ENCODE measurements at places on chromosomes 3 and 15.

DNA sequence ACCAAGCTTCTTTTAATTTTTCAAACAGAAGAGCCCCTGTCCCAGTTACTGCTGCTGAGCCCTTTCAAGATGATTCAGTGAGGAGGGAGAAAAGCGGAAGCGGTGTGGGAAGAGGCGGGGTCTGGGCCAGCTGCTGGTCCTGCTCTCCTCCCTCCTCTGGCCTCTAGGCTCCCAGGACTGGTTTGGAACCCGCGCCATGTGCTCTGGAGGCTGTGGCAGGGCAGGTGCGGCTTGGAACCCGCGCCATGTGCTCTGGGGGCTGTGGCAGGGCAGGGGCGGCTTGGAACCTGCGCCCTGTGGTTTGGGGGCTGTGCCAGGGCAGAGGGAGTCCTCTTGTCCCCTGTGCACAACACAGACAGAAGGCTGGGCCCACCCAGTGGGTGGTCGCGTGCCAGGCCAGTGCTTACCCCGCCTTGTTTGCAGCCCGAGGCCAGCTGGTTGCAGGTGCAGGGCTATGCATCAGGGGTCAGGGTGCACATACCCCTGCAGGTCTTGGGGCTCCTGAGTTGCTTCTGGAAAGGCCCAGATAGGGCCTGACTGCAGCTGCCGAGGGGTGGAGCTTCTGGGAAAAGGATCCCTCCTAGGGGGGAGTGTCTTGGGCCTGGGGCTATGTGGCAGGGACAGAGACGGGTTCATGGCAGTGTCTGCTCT, 12.2 kb downstream of the ALG1L2 start:
- no peak for DNase-seq

DNA sequence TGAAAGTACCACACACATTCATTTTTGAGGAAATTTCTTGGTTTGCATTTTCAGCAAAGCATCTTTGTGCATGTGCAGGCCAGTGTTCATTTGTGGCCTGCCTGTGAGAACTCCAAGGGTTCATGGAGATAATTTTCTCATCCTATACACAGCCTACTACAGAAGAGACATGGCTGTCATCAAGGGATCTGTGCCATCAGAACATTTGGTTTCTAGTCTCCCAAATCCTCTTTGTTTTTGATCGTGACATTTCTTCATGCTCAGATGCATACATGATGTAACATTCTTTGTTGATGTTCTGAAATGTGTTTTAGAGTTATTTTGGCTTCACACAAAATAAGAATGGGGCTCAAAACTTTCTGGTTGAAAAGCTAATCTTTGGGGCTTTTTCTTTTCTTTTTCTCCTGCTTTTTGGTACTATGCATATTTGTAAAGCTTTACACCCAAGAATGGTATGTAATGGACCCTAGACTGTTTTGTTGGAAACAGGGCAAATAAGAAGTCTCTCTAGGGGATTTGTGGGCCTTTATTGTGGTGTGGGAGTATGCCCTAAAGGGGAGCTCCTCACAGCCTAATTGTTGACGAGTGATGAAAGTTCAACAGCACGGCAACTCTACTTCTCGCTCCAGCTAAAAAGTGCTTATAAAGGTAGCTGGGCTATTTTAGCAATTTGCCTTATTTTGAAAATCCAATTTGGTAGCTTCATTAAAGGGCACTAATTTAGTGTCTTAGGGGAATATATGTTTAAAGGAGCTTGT, 3.2 kb upstream of the ARPP21 start:
- DNase-seq: no peak

- no peak for DNase-seq
These were observed 1.6 kb upstream of the NTRK3 start for GRCh38 chr15:88258093-88258641.

- no peak for DNase-seq
These were observed 1.4 kb downstream of the FURIN start for GRCh38 chr15:90869601-90870353.

DNA sequence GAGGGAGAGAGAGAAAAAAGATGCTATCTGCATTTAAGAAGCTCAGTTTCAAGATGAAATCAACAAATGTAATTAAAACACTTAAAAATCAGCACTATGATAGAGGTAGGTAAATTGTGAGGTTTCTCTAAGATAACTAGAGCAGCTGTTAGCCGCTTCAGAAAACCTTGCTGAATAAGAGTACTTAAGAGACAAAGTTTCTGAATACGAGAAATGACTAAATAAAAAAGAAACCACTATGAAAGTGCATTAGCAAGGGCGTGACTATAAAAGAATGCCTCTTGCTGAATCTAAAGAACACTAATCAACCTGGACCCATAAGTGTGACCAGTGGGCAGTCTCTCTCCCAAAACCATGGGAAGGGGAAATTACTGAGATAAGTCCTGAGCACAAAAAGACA, 41.8 kb downstream of the IQCB1 start:
- DNase-seq: no peak

- DNase-seq: no peak
These were observed 24.4 kb upstream of the SLC24A5 start for GRCh38 chr15:48096355-48096786.

DNA sequence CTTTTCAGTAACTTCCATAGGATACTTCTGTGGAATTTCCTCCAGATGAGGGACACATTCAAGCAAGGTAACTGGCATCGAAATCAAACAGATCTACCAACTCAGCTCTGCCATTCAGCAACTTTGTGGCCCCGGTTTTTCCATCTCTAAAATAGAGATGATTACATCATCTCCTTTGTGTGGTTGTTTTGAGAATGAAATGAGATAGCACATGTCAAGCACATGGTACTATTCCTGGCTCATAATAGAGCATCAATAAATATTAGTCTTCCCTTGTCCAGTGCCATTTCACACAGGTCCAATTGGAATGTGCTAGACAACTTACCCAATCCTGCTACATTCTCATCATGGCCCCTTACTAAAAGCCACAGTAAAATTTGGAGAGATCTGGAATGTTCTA, 24.2 kb upstream of the TM4SF4 start:
- no peak for DNase-seq

DNA sequence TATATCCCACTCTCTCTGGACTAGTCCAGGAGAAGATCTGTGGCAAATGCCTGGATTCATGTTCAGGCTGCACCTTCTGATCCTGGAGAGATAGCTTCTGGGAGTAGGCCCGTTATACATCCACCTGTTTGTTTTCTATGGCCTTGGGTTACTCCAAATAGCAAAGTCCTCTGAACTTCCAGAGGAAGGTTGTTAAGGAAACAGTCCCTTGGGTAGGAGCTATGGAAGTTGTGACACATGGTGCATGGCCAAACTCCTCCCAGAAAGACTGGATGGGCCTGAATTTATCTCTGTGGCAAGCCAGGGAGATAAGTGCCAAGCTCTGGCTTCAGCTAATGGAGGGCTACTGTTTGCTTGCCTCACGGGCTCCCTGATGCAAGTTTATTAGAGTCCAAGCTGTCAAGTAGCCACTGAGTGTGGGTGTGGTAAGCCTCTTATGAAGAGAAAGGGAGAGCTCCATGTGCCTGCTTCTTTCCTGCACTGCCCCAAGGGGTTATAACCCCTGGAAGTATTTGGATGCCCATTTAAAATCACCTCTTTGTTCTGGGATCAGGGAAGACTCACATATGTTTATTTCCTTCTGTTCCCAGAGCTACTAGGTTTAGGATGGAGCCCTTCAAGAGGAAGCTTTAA, 328.7 kb upstream of the ATP11B start:
- DNase-seq: no peak

DNA sequence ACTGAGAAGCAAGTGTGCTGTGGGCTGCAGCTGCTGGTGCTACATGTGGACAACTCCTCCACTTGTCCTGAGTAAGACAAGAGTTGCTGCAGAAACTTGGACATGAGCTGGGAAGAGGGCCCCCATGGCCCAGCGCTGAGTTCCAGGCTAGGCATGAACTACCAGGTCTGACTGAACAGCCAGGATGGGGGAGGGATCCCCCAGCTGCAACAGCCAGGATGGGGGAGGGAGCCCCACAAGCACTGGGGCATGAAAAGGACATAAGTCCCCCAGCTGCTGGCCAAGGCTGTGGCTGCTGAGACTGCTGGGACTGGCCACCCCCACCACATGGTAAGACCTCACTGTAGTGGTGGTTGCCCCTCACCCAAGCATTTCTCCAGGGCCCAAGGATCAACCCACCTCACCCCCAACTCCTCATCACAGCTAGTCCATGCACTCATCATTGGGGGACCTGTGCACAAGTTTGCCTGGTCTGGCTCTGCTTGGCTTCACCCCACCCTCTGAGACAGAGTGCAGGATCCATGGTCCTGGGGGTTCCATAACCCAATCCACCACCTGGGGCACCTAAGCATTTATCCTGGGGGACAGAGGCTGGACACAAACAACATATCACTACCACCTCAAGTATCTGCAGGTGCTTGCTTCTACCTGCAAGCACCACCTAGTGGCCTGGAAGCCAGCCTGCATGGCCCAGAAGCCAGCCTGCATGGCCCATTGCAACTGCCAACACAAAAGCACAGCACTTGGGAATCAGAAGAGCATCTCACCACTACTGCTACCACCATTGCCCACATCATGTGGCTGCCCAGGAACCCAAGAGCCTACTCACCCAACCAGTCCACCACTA, 84.5 kb upstream of the STT3B start:
- no peak for DNase-seq

DNA sequence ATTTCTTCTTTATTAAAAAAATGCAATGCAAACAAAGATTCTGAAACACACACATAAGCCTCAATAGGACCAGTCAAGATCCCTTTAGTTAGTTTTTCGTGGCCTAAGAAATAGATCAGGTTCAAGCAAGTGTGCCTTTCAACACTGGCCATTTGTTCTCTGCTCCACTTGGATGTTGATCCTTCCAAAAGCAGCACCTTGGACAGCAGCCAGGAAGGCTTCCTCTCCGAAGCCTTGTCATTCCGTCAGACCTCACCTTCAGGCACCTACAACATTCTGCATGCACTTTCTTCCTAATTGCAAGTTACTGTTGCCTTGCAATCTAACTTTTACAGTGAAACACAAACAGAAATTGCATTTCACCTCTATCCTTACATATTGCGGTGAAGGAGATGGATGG, 155.9 kb upstream of the FEZF2 start:
- no peak for DNase-seq

- DNase-seq: no peak
These were observed 4.7 kb upstream of the BNC1 start for GRCh38 chr15:83289160-83289559.

DNA sequence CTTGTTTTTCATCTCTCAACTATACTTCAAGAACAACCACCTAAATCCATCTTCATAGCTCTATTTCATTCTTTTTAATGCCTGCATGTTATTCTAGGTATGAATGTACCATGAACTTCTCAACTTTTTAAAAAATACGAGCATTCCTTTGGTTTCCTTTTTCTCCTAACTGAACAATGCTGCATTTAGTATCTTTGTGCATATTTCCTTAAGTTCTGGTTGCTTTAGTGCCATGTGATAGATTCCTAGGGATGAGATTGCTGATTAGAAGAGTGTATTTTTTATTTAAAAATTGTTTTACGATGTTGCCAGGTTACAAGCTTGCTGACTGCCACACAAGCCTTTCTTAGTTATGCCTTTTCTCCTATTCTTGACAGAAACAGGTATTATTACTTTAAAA, 34.7 kb downstream of the PEX5L start:
- DNase-seq: no peak

- DNase-seq: no peak
These were observed 5.4 kb downstream of the GDPGP1 start for GRCh38 chr15:90239371-90239770.

GRCh38 chr15:90637693-90638092, 79.5 kb upstream of the BLM start:
- no peak for DNase-seq

GRCh38 chr3:55789516-55789915, 302.4 kb upstream of the WNT5A start:
- DNase-seq: no peak

- no peak for DNase-seq
These were observed 96.5 kb downstream of the FSIP1 start for GRCh38 chr15:39685999-39686613.

DNA sequence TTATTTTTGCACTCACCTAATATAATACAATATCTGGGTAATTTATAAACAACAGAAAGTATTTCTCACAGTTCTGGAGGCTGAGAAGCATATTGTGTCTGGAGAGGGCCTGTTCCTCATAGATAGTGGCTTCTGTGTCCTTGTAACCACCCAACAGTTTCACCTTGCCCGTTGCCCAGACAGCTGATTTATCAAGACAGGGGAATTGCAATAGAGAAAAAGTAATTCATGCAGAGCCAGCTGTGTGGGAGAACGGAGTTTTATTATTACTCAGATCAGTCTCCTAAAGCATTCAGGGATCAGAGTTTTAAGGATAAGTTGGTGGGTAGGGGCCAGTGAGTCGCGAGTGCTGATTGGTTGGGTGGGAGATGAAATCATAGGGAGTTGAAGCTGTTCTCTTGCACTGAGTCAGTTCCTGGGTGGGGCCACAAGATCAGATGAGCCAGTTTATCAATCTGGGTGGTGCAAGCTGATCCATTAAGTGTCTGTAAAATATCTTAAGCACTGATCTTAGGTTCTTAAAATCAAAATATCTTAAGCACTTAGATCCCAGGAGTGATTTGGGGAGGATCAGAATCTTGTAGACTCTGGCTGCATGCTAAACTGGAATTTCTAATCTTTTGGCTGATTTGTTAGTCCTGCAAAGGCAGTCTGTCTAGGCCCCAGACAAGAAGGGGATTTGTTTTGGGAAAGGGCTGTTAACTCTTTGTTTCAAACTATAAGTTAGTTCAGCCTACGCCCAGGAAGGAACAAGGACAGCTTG, 33.9 kb upstream of the C15orf39 start:
- no peak for DNase-seq

DNA sequence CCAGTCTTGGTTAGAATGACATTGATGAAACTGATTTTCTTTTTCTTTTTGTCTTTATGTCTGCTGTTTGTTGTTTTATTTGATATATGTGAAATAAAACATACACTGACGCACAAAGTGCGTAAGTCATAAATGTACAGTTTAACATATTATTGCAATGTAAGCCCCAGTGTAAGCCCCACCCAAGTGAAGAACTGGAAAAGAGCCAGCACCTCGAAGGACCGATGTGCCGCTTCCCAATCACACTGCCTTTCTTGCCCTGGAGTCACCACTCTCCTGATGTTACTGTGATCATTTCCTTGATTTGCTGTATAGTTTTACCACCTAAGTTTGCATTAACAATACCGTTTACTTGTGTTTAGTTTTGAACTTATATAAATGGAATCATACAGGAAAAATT, 128.4 kb upstream of the LPP start:
- no peak for DNase-seq

GRCh38 chr3:179446501-179446900, 4.8 kb downstream of the GNB4 start:
- DNase-seq: no peak

Data from stimulated activated CD8-positive, alpha-beta memory T cell treated with anti-CD3 and anti-CD28 coated beads, Interleukin-15, amount 100 ng/mL, for 4 hours (primary cell).